ENCODE measurements at places on chromosomes 7 and 10.

GRCh38 chr7:107559864-107560263 lies 3.9 kb downstream of the COG5 start:
- no peak for DNase-seq

DNA sequence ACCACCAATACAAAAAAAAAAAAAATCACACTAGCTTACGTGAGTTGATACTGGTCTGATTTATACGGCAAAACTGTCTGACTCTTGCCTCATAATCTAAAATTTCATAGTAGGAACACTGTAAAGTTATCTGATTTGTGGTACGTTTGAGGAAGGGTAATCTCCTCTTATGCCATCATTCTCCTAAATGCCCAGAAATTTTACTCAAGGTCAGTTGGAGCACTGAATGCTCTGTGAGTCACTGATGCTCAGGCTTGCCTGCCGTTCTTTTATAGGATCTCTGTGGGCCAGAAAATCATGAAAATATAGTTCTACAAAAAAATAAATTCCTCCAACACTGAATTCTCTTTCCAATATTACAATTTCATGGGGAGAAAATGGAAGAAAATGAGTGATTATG lies 135.7 kb downstream of the PDE1C start:
- no peak for DNase-seq

DNA sequence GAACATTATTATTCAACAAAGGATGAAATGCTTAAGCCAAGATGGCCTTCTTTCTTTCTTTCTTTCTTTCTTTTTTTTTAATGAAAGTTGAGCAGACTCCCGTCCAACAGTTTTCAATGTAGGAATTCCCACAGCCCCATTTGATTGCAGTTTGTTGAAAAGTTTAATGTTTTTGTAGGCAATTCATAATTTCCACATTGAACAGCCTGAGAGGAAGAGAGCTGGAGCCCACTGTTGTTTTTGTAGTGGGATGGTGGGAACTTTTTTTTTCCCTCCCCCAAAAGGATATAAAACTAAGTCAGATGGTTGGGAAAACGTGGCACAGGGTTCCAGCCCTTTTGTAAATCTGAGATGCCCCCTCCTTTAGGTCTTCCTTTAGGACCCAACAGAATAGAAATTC lies 86.6 kb downstream of the TCF7L2 start:
- no peak for DNase-seq

- no peak for DNase-seq
These were observed 326.6 kb downstream of the PHF14 start for GRCh38 chr7:11300241-11300640.

DNA sequence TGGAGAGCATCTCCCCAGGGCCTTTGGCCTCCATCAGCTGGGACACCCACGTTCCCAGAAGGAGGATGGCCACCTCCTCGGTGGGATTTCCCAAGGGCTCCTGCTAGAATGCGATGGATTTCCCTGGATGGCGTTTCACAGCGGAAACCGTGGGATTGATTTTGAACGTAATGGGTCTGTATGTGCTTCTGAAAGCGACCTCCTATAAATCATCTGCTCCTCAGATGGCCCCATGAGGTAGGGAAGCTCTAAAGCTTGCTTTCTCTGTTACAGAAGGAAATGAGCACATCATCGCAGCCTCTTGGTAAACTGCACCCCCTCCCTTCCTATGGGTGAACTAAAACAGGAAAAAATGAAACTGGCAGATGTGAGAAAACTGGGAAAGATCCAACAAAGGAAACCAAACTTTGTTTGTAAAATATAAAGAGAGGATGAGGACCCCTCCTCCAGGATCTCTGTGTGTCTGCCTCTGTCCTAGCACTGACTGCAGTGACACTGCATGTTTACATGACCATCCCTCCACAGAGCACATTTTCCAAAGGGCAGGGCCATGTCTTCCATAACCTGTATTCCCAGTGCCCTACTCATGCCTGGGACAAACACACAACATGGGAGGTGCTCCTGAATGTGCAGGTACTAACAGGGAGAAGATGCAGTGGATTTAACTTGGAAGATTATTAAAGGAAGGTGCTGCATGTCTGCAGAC lies 57.6 kb downstream of the LYZL1 start:
- DNase-seq = no peak

Data from right atrium auricular region (tissue), 2 donors.